G401 (cell line): ENCODE measurements at places on chromosomes 5 and 9.

DNA sequence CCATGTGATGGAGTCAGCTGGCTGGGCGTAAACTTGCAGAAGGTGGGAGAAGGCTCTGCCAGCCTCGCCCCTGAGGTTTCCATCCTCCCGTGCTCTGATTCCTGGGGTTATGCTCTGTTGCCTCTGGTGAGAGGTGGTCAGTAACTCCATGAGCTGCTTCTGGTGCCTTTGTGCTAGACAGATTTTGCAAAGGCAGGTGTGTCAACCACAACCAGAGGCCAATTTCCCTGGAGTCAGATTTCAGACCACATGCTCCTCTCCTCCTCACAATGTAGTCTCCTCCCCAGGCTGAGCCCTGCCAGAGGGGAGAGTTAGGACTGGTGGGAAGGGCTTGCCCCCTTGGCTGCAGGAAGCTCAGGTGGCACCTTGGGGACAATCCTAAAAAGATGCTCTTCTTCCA, 38.8 kb upstream of the TENT4A start:
- no peak for DNase-seq

GRCh38 chr5:96117771-96118651, 156.4 kb upstream of the ELL2 start:
- no peak for DNase-seq

DNA sequence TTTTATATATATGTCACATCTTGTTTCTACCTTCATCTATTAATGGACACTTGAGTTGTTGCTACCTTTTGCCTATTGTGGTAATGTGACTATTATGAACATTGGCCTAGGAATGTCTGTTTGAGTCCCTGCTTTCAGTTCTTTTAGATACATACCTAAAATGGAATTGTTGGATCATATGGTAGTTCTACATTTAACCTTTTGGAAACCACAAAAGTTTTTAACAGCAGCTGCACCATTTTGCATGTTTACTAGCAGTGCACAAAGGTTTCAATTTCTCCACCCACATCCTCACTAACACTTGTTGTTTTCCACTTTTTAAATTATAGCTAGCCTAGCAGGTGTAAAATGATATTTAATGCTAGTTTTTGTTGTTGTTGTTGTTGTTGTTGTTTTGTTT, 88.4 kb downstream of the GALNT10 start:
- no peak for DNase-seq

- DNase-seq: no peak
Observed at GRCh38 chr5:135211083-135211790, 177.2 kb upstream of the PITX1 start.

GRCh38 chr5:158380661-158381060, 521.7 kb upstream of the CLINT1 start:
- peak; percentile 2 for DNase-seq

GRCh38 chr5:96893342-96893741, 17.0 kb downstream of the ERAP2 start:
- DNase-seq: no peak

DNA sequence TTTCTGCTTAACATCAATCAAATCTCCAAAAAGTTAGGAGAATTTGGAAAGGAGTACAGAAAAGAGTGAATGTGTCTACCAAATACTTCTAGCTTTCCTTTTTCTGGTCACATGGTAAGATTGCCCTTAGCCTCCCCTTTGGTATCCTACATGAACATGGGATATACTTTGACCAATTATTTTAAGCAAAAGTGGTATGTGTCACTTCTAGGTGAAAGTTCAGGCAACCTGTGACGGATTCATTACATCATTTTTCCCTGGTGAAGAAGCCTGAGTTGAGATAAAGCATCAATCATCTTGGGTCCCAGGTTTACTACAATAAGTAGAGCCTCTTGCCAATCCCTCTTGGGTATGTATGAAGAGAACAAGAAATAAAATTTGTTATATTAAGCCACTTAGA, 419.2 kb downstream of the PDE4D start:
- DNase-seq: no peak

DNA sequence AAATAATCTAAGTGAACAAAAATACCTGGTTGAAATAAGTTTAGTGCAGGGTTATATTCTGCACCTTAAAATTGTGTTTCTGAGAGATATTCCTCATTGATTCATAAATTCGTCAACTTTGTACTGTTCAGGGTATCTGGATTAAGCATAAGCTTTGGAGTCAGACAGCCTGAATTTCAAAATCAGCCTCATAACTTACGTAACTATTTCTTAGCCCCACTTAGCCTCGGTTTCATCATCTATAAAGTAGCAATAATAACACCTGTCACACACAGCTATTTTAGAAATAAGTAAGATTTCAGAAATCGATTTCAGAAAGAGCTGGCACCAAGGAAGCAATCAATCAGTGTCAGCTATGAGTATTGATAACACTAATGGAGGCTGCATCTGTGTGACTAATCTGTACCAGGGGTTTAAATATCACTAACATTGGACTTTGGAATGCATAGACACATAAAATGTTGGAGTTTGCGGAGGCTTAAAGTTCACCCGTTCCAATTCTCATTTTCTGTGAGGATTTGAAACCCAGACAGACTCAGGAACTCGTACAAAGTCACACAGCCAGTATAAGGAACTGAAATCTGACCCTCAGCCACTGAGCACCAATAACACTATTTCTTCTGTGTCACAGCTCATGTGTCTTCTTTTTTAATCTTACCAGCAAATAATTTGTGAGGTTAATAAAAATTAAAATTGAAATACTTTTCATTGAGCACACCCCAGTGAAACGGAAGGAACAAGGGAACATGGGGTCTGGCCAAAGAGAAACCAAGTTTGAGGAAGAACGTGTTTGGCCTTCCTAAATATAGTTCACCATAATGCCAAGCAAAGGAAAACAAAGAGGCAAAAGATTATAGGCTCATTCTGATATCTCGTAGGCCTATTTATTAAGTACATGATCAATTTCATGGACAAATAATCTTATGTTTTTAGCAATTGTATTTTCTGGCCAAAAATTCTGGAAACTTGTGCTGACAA, 194.4 kb upstream of the PTGER4 start:
- no peak for DNase-seq

DNA sequence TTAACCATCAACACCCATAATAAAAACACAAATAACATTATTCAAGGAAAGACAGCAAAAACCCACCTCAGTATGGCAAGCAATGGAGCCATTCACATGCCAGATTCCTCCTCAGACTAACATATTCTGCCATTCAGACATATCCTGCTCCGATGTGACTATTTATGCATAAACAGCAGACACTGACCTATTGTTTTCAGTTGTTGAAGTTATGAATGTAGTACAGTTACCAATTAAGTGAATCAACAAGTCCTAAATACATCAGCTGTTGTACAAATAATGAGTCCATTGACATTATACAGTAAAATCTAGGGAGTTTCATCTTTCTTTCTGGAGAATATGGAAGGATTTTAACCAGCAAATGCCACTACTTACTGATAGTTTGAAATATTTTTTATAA, 131.7 kb downstream of the DENND1A start:
- no peak for DNase-seq

GRCh38 chr5:73827106-73827450, 201.1 kb downstream of the ARHGEF28 start:
- DNase-seq: no peak

GRCh38 chr9:122656378-122656777, 1.0 kb downstream of the OR1B1 start:
- no peak for DNase-seq

GRCh38 chr5:60685700-60686099, 14.3 kb downstream of the DEPDC1B start:
- DNase-seq: no peak
